ENCODE measurements at places on chromosomes 2 and 18.
A peak's percentile ranks its signal among the peaks of the same experiment; 100 is the strongest.

GRCh38 chr18:49667462-49667861 is 105.6 kb downstream of the LIPG start:
- no peak for DNase-seq

DNA sequence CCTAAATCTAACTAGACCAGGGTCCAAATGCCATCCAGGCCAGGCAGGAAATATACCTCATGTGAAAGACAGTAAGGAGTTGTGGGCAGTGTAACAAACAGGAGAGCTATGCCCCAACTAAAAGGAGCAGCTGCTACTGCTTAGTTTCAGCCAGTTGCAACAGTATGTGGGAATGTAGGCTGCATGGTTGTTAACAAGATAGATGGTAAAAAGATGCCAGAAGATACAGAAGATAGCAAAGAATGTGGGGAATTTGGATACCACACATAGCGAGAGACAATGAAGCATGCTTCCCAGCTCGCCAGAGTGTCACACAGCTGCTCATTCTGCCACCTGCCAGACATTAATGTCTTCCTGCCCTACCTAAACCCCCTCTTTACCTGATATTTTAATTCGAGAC is 39.4 kb upstream of the CYBRD1 start:
- DNase-seq, result no peak

GRCh38 chr18:68733707-68734106 is 18.8 kb upstream of the TMX3 start:
- DNase-seq, result no peak

DNA sequence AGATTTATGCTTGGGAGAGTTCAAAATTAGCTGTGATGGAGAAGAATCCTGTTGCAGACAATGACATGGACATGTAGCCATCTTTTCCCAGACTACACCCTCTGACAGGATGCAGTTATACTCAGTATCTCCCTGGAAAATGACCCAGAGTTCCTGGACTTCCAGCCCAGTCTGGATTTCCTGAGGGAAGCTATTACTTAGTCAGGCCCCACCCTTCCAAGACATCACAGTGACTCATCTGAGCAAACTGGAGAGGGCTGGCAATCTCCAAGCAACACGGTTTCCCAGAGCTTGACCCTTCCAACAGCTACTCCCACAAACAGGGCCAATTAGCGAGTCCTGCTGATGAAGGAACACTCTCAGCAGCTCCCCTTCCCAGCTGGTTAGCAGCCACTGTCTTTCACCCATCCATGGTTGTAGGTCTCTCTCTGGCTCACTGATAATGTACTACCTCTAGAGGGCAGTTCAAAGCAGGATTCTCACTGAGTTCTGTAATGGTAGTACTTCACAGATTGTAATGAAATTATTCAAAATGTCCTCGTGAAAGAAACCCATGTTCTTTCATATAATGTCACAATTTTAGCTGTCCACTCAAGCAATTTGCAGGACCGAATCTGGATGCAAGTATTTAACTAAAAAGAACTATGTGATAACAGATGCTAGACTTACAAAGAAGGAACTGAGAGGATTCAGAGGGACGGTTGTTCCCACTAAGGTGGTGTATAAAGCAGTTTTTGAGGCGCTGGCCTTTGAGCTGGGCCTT is 110.2 kb downstream of the MDH1 start:
- DNase-seq, result no peak

DNA sequence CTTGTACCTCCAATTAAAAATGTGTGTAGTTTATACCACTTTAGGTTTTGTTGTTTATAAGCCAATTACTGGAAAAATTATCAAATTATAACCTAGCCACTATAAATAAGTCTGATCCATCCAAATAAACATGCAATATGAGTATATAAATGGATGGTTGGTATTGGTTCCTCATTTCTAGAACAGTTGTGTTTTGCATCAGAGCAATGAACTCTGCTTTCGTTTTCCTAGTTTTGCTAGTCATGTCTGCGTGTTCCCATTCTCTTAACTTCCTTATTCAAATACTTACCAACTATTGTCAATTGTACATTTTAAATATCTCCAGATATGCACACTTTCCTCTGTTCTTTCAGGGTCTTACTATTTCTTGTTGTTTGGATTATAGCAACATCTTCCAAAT is 641.7 kb downstream of the NR4A2 start:
- DNase-seq, result no peak

GRCh38 chr18:28999726-29000125 is 822.8 kb upstream of the CDH2 start:
- no peak for DNase-seq

GRCh38 chr2:24106786-24107185 is 16.3 kb downstream of the PFN4 start:
- no peak for DNase-seq

DNA sequence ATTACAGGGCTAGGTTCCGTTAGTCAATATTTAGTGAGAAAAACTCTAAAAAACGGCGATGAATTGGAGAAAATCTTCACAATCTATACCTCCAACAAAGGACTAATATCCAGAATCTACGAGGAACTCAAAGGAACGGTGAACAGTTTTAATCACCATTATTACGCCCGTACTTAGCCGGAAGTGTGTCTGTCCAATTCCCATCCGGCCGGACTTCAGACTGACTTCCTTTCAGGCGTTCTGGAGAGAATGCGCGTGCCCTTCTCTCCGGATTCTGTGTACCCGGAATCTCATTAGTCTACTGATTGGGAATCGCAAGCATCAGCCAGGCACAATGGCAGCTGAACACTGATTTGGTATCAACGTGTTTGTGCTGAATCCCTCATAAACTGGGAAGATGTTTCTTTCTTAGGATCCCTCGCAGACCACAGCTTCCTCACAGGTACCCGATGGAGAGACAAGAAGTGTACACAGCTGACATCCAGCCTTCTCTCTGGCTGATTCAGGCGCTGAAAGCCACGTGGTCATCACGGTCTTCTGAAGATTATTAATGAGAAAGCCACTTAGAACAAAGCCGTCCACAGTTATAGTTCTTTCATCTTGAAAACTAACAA is 239.9 kb downstream of the ZNF516 start:
- no peak for DNase-seq

DNA sequence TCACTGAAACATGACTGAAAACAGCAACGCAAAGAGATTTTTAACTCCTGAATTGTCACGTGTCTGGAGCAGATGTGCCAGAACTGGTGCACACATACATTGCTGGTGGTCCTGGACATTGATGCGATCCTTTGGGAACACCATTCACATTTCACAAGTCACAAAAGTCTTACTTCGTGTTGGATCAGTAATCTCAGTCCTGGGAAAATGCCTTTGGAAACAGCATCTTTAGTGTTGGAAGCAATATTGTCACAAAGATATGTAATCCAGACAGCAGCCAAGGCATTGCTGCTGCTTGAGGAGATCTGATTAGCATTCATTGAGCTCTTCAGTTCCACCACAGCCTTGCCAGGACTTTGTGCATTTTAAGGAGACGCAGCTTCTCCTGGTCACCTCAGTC is 126.2 kb upstream of the SH3BP4 start:
- DNase-seq, result no peak

- no peak for DNase-seq
Observed at GRCh38 chr2:207092818-207093217, 72.9 kb downstream of the KLF7 start.

- DNase-seq, result peak; percentile 24
Observed at GRCh38 chr2:68031542-68032160, 31.2 kb downstream of the C1D start.

DNA sequence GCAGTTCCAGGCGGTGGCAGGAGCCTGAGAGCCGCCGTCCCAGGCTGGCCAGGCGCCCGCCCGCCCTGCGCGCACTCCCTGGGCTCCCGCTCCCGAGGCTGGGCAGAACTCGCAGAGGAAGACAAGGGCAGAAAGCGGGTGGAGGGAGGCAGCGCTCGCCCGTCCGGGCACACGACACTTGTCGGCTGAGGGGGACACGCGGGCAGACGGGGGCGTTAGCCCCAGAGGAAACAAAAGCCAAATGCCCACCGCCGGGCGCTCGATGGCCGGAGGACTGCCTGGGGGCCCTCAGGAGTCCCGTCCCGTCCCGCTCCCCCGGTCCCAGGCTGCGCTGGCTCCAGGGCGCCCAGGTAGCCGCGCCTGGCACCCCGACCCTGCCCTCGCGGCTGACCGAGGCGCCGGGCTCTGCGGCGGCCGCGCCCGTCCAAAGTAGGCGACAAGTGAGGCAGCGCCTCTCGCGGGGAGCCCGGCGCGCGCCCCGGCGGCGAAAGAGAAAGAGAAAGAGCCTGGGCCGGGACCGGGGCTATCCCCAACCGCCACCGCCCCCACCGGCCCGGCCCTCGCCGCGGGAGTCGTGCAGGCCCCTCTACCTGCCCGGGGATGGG is 491 bp downstream of the L3MBTL4 start:
- no peak for DNase-seq

GRCh38 chr2:193818801-193819499 is 1624.2 kb upstream of the TMEFF2 start:
- no peak for DNase-seq

DNA sequence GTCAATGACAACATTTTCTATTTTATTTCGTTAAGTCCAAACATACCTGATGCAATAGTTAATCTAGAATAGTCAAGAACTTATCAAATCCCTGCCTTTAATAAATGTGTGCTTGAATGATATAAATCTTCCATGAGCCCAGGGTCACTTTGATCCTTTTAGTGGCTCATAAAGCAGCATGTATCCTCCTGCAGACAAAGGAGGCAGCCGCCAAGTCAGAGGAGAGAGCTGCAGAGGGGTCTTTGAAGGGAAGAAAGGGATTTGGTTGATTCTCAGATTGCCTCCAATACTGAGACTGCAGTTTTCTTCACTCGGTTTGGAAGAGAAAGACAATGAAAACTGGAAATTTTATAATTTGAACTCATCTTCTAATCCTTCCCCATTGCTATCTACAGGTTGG is 378.4 kb upstream of the PIK3C3 start:
- no peak for DNase-seq

- no peak for DNase-seq
Observed at GRCh38 chr2:106097038-106098000, 96.8 kb downstream of the UXS1 start.

DNA sequence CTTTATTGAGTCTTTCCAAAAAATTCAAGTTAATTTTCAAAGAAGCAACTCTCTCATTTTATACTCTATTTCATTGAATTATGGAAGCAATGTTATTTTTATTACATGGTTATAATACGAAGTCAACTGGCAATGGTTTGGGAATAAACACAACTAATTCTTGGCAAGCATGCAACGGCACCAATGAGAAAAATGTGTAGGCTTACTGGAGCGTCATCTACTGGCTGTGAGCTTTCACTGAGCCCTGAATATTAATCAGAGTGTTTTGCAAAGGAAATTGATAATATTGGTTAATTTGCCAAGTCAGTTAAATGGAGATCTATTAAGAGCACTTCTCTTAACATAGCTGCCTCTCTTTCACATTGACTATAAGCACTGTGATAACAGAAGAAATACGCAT is 163.9 kb downstream of the IKZF2 start:
- DNase-seq, result no peak

DNA sequence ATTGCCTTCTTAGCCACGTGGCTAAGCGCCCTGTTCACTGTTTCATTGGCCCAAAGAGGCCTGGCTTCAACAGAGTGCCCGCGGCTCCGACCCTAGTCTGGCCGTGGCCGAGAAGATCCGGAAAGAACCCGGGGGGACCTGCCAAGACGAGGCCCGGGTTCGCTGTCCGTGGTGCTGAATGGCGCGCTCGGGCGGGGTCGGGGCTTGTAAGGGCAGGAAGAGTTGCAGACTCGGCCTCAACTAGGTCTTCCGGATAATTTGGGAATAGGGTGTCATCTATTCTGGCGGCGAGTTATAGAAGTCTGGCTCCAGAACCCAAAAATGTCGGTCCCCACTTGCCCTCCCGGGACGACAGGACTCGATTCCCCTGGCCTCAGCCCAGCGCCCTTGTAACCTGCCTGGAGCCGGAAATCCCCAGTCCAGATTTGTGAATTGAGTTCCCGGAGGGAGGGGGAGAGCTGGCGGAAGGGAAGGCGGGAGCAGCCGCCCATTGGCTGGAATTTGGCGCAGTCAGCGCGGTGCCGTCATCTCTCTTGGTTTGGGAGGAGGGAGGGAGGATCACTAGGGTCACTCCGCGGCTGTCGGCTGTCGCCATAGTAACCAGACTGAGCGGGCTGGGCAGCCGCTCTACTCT is 3.5 kb downstream of the CDK5R2 start:
- no peak for DNase-seq

GRCh38 chr18:39972521-39972920 is 1982.5 kb upstream of the PIK3C3 start:
- DNase-seq, result no peak

DNA sequence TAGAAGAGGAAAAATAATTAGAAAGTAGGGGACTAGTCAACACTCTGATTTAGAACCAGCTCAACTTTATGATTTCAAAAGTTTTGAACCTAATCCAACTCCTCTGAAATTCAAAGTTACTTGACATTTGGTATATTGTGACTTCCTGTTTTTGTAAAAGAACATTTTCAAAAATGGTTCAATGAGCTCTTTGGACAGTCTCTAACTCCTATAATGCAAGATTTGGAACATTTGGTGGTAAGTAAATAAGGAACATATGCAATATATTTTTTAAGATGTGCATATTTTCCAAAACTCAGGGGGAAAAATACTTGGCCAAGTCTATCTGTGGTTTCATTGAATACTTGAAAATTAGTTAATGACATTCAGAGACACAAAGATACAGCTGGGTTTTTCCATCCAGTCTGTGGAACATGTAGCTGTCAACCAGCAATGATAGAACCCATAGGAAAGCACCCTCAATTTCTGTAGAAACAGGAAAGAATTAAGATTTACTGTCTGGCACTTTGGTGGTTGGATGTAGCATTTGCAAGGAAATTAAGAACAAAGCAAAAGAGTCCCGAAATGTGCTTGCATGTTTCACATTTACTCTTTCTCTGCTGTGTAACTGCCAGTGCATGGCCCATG is 17.0 kb upstream of the ANKRD44 start:
- no peak for DNase-seq

- DNase-seq, result no peak
Observed at GRCh38 chr2:237711458-237712150, 84.2 kb downstream of the LRRFIP1 start.

DNA sequence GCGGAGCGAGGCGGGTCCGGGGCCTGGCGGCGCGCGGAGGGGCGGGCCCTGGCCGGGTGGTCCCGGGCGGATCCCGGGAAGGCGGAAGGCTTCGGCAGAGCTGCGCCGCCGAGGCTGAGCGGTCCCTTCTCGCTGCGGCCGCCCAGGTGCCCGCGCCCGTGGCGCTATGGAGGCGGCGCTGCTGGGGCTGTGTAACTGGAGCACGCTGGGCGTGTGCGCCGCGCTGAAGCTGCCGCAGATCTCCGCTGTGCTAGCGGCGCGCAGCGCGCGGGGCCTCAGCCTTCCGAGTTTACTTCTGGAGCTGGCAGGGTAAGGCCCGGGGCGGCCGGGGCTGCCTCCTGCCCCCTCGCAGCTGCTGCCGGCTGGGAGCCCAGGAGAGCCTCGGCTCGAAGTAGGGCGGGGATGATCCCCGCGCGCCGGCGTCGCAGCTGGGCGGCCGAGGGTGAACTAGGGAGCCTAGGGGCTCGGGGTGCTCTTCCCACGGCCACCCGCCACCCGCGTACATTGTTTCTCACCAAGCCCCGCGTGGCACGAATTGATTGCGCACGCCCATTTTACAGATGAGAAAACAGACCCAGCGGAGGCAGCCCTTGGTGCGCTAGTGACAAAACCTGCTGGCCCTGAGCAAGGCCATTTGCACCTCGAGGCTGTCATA is at the start of gene SLC66A3:
SLC66A3 (plus strand) TSS at position 87 of the 655 bp plus-strand sequence; CDS start at position 167, 80 bp downstream.
- DNase-seq, result peak; percentile 39

- DNase-seq, result no peak
Observed at GRCh38 chr2:16301961-16302360, 361.6 kb downstream of the MYCN start.

- DNase-seq, result no peak
Observed at GRCh38 chr2:174846941-174847938, 83.0 kb upstream of the CHRNA1 start.

- no peak for DNase-seq
Observed at GRCh38 chr2:101442042-101442666, 32.8 kb downstream of the RFX8 start.

GRCh38 chr18:23552505-23552904 is 33.8 kb downstream of the NPC1 start:
- DNase-seq, result no peak
